ENCODE measurements at places on chromosomes 5 and 9.

- DNase-seq, result no peak
Measured at GRCh38 chr5:133287500-133287899, 235.7 kb downstream of the HSPA4 start.

GRCh38 chr9:87793292-87793691 lies 67.4 kb downstream of the CTSL start:
- DNase-seq, result no peak

DNA sequence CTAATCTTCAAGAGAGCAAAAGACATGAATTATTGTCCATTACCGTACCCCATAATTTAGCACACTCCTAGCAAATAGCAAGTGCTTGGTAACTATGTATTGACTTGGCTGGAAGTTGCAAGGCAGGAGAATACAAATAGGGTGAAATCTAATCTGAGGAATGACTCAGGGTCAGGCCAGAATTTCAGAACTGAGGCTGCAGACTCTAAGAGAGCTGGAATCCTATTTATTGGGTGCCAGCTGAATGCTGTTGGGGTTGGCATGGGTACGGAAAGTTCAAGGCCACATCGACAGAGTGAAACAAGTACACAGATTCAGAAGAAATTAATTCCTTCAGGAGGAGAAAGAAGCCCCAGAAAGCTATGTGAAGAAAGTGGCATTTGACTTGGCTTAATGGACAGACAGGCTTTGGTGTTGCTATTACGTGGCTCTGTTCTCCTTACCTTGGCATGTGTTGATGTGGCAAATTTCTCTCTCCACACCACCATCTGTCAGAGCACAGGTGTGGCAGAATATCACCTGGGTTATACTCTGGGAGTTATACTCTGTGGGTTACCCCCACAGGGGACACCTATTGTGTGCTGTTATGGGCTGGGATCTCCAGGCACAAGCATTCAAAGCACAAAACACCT lies 20.9 kb upstream of the ASTN2 start:
- no peak for DNase-seq

GRCh38 chr5:107373549-107374263 lies 297.0 kb downstream of the EFNA5 start:
- no peak for DNase-seq

- DNase-seq, result no peak
Measured at GRCh38 chr5:40043916-40044315, 619.1 kb upstream of the DAB2 start.

- DNase-seq, result no peak
Measured at GRCh38 chr5:126987271-126987899, 43.0 kb downstream of the MARCHF3 start.

GRCh38 chr5:6377582-6377904 lies 804 bp downstream of the MED10 start:
- DNase-seq, result no peak

DNA sequence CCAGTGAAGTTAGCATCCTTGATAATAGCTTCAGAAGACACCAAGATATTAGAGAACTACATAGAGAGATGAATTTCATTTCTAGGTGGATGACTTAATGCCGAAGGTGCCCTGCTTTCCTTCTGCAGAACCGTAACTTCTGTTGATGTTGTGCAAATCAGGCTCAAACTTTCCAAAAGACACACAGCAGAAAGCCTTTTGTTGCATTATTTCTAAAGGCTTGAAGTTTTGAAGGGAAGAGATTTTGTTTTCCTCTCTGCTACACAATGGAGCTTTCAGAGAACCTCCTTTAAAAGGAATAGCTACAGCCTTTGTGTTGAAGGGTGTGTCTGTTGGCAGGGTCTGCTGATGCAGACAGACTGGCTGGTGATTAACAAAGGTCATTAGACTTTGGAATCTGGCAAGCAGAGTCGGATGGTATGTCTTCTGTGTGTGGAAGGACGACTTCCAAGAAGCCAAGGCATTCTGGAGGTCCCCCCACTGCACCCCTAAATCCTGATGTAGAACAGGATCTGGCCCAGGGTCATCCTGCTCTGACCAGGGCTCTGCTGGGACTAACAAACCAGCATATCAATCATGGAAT lies 57.8 kb downstream of the ZNF462 start:
- no peak for DNase-seq

GRCh38 chr9:121671612-121672155 lies 20.2 kb downstream of the DAB2IP start:
- DNase-seq, result no peak

DNA sequence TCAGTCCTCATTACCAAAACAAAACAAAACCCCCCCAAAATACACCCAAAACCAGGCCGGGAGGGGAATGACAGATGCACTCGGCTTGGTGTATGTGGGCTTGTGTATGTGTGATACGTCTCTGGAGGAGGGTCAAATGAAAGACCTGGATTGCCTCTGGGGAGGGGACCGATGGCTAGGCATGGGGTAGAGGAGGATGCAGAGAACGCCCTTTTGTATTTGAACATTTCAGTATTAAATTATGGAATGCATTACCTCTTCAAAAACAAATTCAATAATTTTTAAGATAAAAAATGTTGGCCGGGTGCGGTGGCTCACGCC lies 61.4 kb downstream of the LMX1B start:
- no peak for DNase-seq

- no peak for DNase-seq
Measured at GRCh38 chr5:64952951-64953673, 184.4 kb downstream of the CWC27 start.

DNA sequence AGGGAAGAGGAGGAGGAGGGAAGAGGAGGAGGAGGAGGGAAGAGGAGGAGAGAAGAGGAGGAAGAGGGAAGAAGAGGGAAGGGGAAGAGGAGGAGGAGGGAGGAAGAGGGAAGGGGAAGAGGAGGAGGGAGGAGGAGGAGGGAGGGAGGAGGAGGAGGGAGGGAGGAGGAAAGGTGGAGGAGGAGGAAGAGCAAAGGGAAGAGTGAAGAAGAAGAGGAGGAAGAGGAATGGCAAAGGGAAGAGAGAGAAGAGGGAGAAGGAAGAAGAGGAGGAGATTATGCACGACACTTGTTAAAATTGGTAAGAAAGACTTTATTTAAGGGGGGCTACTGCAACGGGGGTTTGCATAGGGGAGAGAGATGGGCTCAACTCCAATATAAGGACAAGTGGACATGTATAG lies 221.2 kb downstream of the SLIT3 start:
- DNase-seq, result no peak

- DNase-seq, result no peak
Measured at GRCh38 chr9:97431549-97432143, 19.8 kb downstream of the TDRD7 start.

DNA sequence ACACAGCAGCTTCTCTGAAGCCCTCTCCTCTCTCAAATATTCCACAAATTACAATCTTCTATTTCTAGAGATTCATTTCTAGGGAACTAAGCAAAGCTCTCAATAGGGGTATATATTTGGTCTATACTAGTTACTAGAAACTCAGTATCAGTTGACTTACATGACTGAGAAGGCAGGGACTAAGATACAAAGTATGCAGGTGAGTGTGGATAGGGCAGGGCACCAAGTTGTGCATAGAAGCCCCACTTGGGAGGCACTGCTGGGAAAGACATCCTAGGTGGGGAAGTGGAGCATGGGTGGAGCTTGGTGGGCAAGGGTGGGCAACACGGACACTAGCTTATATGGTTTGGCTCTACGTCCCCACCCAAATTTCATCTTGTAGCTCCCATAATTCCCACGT lies 148.1 kb upstream of the RASA1 start:
- no peak for DNase-seq

GRCh38 chr5:90096415-90097081 lies 313.0 kb downstream of the CETN3 start:
- no peak for DNase-seq

DNA sequence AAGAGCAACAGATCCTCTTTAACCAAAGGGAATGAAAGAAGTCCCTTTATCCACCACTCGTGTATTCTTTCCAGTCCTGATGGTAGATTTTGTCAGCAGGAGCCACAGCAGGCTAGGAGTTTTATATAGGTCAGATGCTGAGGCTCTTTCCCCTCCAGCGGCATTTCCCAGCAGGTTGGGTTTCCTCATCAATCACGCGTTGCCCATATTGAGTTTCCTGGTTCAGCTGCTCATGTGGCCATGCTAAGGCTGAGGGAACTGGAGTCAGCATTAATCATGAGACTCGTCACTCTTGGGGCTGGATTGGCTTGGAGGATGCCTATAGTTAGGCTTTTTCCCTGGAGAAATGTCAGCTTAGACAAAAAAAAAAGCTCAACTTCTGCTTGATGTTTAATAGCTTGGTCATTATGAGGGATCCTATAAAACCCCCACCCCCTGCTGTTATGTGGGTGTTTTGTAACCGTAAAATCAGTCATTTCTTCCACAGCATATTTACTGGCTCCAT lies 193.4 kb upstream of the GAS1 start:
- no peak for DNase-seq

DNA sequence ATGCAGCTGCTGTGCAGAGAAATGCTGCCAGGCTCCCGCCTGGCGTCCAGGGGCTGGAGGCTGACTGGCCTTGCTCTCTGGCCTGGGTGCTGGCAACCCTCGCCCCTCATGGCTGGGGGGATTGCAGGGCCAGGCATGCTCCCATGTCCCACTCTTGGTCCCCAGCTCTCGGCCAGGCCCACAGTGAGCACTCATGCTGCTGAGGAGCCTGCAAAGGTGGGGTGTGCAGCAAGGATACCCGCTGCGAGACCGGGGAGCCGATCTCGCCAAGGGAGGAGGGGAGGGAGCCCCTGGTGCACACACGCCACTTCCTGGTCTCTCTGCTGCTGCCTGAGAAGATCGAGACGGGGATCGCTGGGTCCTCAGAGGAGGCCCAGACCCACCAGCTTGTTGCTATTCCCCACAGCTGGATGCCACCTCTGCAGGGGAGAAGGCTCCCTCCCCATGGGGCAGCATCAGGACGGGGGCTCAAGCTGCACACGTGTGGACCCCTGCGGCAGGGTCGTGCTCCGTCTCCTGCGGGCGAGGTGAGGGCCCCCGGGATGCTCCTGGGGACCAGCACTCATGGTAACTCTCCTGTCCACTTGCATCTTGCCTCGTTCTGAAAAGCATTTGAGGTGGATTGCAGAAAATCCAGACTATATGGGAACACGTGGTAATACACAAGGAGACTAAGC lies 14.3 kb upstream of the CACFD1 start:
- no peak for DNase-seq

DNA sequence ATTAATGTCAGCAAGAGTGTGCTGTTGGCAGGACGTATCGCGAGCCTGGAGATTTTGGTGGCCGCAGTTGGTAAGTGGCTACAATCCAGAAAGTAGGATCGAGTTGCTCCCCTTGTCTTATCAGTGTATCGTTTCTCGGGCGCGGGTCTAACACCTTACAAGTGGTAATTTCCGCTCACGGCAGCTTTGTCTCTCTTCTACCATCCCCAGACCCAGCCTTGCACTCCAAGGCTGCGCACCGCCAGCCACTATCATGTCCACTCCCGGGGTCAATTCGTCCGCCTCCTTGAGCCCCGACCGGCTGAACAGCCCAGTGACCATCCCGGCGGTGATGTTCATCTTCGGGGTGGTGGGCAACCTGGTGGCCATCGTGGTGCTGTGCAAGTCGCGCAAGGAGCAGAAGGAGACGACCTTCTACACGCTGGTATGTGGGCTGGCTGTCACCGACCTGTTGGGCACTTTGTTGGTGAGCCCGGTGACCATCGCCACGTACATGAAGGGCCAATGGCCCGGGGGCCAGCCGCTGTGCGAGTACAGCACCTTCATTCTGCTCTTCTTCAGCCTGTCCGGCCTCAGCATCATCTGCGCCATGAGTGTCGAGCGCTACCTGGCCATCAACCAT lies 1.1 kb downstream of the PTGER4 start:
- peak; percentile 23 for DNase-seq

- DNase-seq, result no peak
Measured at GRCh38 chr5:120609570-120609969, 145.5 kb downstream of the PRR16 start.

GRCh38 chr5:154421868-154422267 lies 23.9 kb upstream of the SAP30L start:
- DNase-seq, result no peak

- peak; percentile 55 for DNase-seq
Measured at GRCh38 chr9:93064392-93065134, 6.1 kb downstream of the SUSD3 start.

DNA sequence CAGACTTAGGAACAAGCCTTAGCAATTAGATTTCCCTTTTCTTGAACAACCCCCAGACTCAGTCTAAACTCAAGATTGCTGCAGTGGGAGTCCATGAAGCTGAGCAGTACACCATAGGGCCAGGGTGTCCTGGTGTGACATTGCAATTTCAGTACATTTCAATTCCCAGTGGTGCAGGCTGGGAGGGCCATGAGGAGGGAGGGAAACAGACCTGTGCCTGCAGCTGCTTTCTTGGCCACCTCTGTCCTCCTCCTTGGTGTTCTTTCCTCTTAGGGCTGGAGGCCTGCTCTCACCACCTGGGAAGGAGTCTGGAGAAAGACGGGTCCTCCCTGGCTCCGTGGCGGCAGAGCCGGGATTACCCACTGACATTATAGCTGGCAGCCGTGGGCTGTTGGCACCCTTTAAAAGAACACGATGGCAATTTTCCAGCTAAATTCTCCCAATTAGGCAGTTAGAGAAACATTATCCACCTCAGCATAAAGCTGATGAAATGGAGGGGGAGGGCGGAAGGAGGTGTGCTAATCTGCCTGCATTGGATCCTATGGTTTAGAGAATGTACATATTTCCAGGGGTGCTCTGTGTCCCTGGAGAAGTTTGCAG lies 186.4 kb downstream of the SLIT3 start:
- DNase-seq, result no peak

DNA sequence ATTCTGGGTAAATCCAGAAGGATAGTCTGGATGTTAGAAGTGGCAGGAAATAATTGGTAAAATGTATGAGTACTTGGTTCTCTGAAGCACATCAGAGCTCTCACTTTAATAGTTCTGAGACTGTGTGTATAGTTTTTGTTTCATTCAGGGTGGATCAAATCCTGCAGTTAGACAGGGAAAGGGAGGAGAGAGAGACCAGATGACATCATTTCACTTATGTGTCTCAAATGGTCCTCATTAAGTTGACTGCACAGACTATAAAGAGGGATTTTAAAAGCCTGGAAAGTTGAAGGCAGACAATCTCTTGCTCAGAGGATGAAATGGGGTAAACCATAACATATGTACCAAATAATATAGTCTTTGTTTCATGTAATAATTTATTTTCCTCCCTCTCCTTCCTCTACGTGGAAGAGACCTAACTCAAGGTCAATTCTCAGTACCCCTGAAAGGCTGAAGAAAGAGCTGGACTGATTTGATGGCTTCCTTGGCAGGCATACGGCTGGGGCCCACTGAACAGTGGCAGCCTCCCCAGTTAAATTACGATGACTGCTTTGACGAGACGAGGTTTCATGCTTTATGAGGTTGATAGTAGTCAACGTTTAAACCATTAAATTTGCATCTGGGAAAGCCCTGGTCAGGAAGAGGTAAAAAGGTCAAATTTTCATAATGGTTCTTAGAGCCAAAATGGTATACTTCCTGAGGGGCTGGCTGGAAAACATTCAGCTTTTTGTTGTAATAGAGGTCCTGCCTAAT lies 395.1 kb upstream of the RPS23 start:
- DNase-seq, result no peak

GRCh38 chr5:119323601-119324000 lies 32.2 kb upstream of the TNFAIP8 start:
- no peak for DNase-seq

GRCh38 chr9:94819161-94819687 lies 92.7 kb downstream of the AOPEP start:
- no peak for DNase-seq

GRCh38 chr5:151085517-151086041 lies 4.7 kb upstream of the TNIP1 start:
- DNase-seq, result no peak

- DNase-seq, result no peak
Measured at GRCh38 chr5:150279330-150280020, 10.1 kb downstream of the CAMK2A start.

GRCh38 chr5:52786391-52786790 lies 1.3 kb upstream of the ITGA1 start:
- no peak for DNase-seq
